DMS153 (cell line): ENCODE measurements at places on chromosomes 12 and 14.

DNA sequence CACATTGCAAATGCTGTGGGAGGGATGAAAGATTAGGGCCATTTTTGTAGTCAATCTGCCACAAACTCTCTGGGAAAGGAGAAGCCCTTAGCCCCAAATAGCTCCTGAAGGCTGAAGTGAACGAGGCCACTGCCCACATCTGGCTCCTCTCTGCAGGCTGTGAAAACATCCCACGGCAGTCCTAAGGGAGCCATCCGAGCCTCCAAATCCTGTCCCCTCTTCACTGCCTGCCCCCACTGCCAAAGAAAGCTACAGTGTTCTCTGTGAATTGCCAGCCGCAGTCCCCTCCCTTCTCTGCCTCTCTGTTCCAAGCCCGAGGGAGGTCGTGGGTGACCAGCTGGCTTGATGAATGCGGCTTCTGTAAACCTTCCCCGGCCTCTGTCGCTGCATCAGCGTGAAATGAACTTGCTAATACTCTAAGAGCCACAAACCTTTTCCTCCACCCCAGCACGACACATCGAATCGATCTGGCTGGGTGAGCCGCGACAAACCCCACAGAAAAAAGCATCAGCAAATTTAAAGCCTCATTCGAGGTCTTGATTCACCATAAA lies 180.7 kb upstream of the NRXN3 start:
- DNase-seq = no peak

GRCh38 chr12:110004598-110004997 lies 5.4 kb downstream of the ANKRD13A start:
- no peak for DNase-seq

DNA sequence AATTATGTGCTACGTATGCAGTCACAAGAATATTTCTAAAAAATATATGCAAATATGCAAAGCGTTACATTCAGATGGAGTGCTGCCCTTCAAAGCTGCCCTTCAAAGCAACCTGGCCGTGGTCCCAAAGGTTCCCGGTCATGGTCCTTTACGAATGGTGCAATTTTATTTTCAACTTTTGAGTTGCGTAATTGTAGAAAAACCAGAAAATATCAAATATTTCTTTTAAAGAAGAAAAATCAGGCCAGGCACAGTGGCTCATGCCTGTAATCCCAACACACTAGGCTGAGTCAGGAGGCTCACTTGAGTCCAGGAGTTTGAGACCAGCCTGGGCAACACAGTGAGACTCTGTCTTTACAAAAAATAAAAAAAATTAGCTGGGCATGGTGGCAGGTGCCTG lies 21.4 kb downstream of the CLSTN3 start:
- no peak for DNase-seq

- DNase-seq = peak; percentile 29
These were observed 429.1 kb downstream of the RAD51B start for GRCh38 chr14:68248481-68249255.

GRCh38 chr12:12088147-12088546 lies 17.4 kb downstream of the BCL2L14 start:
- DNase-seq = no peak

DNA sequence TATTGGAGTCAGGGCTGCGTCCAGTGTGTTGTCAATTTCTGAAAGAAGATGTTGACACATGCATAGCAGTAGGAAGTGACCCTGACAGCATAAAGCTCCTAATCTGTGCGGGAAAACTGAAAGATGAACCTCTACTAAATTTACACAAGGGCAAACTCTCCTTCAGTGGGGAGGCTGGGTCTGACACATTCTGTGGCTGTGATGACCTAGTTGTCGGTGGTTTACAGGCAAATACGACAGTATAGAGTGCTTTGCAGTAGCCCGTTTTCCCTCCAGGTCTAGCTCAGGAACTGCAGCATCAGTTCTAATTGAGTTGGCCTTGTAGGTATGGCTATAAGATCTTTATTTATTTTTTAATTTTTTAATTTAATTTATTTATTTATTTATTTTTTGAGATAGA lies 14.8 kb upstream of the GABARAPL1 start:
- DNase-seq = no peak

- DNase-seq = no peak
These were observed 3.8 kb downstream of the MARS1 start for GRCh38 chr12:57491393-57492280.

DNA sequence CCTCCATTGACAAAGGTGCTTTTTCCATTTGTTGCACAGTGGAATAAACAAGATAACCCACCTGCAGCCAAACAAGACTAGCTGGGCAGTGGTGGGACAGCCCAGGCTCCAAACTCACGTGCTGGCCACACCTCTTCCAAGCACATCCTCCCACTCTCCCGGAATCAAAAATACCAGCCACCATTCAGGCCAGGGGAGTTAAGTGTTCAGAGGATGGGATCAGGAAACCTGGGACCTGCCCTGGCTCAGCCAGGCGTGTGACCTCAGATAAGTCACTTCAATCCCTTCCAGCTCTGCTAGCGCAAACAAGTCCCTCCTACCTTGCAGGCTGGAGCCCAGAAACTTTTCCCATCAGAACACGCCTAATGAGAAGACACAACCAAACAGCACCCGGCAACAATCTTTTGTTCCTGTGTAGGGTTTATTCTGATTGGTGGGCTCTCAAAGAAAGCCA lies 43.3 kb downstream of the ACTN1 start:
- no peak for DNase-seq

- no peak for DNase-seq
These were observed 26.1 kb upstream of the FOXN3 start for GRCh38 chr14:89443042-89443629.

DNA sequence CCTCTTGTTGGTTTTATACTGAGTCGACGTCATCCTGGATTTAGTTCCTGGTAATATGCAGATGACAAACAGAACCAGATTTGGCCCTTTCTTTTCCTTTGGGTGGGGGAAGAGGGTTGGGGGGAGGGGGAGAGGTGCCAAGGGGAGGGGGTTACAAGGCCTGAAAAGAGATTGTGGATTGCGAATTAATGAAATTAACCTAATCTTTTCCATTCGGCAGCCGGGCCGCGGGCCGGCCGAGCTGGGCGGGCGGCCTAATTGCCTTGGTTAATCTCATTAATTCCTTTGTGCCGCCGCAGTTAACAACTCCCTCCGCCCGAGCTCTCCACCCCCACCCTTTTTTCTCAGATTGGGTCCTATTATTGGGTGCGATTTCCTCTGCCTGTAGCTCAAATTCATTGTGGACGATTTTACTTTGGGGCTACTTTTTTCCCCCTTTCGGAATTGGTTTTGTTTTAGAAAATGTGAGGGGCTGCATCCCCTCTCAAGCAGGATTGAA lies 387 bp upstream of the GSC start:
- peak; percentile 44 for DNase-seq

- DNase-seq = no peak
These were observed 130.2 kb downstream of the RBM19 start for GRCh38 chr12:113835896-113836295.

- no peak for DNase-seq
These were observed 6.8 kb downstream of the ART4 start for GRCh38 chr12:14836336-14837210.

DNA sequence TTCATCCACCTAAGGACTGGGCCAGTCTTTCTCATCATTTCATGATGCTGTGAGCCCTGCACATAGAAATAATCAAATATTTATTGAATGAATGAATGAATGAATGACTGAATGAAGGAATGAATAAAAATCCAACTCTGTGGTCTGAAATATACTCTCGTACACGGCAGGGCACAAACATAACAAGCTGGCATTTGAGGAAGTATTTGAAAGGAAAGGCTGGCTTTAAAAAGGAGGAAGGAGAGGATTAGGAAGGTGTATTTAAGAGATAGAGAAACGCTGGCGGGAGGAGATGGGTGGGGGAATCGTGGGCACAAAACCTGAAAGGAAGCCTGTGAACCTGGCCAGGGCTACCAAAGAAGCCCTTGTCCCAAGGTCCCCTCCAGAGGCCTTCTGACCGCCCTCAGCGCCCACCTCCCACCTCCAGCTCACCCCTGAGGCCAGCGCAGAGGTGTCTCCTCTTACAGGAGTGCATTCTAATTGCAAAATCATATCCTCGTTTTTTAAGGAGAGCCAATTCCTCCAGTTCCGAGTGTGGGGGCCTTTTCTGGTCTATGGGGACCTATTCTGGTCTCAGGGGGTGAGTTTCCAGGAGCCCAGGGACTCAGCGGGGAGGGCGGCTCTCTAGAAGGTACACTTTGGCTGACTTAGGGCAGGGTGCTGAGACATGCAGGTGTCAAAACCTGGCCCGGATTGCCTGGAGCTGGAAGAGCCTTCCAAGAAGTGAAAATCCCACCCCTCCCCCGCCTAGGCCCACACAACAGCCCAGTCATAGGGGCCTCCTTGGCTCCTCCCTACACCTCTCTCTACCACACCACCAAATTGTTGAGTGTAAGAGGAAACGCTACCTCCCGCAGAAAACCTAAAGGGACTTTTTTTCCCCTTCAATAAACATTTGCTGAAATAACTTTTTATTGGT lies 8.7 kb upstream of the JDP2 start:
- DNase-seq = no peak

DNA sequence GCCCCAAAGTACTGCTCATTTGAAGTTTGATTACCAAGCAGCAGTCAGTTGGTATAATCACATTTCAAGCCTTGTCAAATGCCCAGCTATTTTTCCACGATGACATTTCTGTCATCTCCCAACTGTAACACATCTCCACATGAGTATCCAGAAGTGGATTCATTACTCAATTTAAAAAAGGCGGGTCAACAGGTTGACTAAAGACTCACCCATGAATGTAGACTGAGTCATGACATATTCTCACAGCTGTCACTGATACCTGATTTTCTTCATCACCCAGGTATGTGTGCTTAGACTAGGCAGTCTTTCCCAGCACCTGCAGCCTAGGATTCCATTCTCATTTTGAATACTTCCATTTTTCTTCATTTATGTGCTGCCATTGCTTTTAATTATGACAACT lies 75.1 kb upstream of the DBX2 start:
- no peak for DNase-seq

- no peak for DNase-seq
These were observed 57.1 kb downstream of the SPTLC2 start for GRCh38 chr14:77559381-77559780.

DNA sequence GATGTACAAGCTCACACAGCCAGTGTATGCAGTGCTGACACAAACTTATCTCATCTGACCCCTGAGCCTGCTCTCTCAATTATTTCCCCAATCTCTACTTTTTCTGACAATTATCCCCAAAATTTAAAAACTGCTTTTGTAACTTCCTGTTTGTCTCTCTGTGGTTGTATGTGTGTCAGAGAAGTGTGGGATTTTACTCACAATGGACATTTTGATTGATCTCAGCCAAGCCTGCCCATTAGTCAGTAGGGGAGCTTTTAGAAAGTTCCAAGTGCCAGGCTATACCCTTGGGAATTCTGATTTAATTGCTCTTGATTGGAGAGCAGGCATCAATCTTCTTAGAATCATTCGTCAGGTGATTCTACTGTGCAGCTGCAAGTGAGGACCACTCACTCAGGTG lies 64.9 kb upstream of the LMNTD1 start:
- DNase-seq = no peak

- DNase-seq = no peak
These were observed 44.8 kb upstream of the TMPO start for GRCh38 chr12:98470469-98471082.

- peak; percentile 2 for DNase-seq
These were observed 663.8 kb upstream of the FOXG1 start for GRCh38 chr14:28102814-28103213.

GRCh38 chr14:68282479-68283377 lies 463.1 kb downstream of the RAD51B start:
- DNase-seq = no peak

DNA sequence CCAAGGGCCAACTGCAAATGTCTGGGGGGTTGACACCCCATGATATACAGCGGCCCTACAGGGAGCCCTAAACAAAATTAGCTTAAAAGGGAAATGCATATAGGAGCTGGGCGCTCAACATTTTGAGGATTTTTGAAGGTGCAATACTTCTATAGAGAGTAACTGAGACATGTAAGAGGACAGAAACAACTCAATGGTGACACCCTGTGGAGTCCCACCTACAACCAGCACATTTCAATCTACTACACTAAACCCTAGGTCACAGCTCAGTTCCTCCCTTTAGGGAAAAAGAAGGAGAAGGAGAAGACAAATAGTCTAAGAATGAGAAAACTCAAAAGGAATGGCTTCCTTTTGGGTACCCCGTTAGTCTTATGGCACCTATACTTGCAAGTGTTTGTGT lies 1010.5 kb upstream of the NOVA1 start:
- no peak for DNase-seq

DNA sequence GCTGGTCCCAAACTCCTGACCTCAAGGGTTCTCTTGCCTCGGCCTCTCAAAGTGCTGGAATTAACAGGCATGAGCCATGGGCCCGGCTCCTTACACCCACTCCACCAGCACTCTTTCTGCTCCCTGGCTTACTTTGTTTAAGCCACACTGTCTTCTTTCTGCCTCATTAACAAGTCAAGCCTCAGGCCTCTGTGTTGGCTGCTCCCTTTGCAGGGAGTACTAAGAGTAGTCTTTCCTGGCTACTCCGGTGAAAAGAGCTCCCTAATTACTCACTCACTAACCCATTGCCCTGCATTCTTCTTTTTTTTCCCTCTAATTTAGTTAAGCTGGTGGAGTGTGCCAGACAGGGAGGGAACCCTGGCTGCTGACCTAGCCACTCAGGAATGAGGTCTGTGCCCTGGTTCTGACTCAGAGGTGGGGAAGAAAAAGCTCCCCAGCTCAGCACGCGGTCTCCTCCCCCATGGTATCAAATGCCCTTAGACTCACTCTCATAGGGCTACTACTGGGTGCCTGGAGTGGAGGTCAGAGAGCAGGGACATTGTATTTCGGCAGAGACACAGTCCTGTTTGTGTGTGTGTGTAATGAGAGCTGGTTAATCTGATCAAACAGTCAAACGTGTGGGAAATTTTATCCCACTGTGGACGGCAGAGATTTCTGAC lies 19.8 kb downstream of the GALNT6 start:
- no peak for DNase-seq

DNA sequence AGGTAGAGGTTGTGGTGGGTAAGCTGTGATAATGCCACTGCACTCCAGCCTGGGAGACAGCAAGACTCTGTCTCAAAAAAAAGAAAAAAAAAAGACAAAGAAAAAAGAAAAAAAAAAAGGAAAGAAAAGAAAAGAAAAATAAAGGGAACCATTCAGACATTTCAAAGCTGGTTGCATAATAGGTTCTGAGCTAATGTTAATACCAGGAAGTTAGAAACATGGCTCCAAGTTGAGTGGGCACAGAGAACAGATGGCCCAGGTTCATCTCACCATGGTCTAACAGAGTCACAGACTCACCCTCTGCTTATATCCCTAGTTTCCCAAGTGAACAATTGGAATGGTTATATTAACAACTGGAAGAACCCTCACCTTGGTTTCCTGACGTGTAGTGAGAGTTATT lies 17.4 kb upstream of the ZDHHC17 start:
- no peak for DNase-seq

DNA sequence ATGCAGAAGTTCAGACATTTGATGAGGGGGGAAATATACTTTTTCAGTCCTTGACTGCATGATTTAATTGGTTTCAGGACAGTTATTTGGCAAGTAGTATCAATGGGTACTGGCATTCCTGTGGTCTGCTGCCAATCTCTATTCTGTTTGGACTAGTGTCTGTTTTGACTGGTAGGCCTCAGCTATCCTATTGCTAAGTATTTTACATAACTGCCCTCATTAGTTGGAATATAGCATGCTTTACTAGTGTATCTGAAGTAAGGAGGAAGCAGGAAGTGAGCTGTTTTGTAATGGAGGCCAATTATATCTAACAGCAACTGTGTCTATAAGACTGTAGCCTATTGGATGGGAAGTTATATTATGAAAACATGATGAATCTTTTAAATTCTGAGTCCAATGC lies 104.3 kb downstream of the FLRT2 start:
- DNase-seq = peak; percentile 19
